ENCODE measurements at places on chromosomes 6 and 20.

DNA sequence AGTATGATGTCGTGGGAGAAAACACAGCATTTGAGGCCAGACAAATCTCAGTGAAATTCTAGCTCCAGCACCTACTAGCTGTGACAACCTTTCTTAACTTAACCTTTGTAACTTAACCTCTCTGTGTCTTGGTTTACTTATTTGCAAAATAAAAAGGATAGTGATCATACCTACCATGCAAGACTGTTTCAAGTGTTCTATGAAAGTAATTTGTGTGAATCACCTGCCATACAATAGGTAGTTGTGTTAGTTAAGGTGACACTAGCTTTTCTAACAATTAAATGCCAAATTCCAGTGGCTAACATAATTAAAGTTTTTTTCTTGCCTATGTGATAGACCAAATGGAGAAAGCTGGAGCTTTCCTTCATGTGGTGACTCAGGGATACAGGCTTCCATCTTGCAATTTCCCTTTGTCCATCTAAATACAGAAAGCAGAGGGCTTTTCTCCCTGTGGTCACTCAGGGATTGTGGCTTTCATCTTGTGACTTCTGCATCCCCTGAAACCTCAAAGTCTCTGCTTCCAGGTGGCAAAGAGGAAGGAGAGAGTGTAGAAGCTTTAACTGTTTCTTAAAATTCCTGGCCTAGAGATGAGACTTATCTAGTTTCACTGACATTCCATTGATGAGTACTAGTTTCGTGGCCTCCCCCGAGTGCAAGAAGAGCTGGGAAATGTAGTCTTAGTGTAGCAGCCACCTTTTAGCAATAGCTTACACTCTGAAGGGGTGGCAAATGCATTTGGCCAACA, 311.4 kb downstream of the CLIC5 start:
- no peak for DNase-seq

DNA sequence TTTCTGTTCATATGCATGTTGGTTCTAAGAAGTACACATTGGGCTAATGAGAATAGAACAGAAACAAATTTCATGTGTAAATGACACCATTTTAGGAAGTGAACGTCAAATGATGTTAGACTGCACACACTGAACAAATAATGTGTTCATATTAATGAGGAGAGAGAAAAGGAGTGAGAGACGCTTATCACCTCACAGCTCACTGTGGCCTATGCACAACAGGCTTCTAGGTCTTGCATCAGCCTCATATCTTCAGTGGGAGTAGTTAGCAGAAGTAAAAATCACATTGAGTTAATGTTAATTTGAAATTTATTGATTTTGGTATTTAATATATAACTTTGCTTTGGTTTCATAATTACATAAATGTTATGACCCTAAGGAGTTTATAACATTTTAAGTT, 112.8 kb upstream of the FLRT3 start:
- DNase-seq: no peak

GRCh38 chr6:13480631-13481501, 6.5 kb downstream of the GFOD1 start:
- DNase-seq: no peak

GRCh38 chr6:74585753-74586152, 620.1 kb downstream of the COL12A1 start:
- DNase-seq: no peak
